Calu3 (cell line): ENCODE measurements at places on chromosomes 3 and 15.

GRCh38 chr15:45759936-45760335 is 125.1 kb downstream of the SQOR start:
- no peak for DNase-seq

DNA sequence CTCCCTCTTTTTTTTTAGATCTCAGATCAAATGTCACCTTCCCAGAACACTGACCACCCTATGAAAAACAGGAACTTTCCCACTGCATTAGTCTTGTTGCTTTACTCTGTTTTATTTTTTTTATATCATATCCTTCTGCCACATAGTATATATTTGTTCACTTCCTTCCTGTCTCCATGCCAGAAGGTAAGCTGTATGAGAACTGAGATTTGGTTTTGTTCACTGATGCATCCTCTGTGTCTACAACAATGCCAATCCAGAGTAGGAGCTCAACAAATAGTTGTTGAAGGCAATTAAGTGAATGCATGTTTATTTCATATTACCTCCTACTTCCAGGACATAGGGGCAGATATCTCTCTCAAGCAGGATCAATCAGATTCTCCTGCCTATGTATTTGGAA is 114.4 kb downstream of the TPRG1 start:
- DNase-seq, result no peak

GRCh38 chr3:194851254-194851653 is 165.6 kb downstream of the FAM43A start:
- DNase-seq, result no peak

DNA sequence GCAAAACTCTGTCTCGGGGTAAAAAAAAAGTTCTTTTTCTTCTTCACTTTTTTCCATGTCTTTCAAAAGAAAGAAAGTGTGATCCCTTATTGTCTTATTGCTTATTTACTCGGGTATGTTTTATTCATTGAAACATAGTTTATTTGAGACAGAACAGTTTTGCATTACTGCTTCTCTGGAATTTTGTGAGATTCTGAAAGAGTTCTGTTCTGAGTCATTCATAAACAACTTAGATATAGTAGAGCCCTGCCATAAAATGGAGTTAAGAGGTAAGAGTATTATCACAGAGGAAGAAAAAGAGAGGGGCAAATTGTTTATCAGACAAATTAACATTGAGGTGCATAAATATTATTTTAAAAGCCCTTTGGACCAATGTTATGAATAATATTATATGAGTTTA is 522.2 kb downstream of the ROBO2 start:
- DNase-seq, result no peak
